ENCODE measurements at places on chromosomes 3 and 15.

DNA sequence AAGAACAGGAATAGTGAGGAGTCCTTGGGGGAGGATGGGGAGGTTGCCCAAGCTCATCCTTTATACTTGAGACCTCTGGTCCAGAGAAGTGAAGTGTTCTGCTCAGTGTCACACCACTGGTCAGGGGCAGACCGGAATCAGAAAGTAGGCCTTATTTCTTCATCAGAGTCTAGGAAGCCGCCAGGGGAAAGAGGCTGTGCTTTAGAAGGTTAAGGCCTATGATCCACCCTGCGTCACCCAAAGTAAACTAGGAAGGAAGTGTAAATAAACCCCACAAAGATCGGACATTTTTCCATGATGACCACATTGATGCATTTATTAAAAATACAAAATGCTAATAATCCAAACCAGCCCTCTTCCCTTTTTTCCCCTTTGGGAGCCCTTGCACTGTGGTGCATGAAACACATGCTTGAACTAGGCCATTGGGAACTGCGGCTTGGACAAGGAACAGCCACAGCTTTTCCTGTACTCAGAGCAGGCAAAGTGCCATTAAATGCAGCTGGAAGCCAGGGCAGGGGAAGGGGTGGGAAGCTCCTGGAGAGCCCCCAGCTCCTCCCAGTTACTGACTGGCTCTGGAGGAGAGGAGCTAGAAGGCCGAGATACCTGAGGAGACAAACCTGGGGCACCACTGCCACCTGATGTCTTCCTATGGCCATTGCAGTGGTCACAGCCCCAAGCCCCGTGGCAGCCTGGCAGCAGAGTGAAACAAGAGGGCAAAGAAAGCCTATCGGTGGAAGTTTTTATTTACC lies 37.0 kb downstream of the CDC25A start:
- peak; percentile 80 for DNase-seq

- no peak for DNase-seq
These were observed 40.5 kb downstream of the SEMA3G start for GRCh38 chr3:52404391-52404790.

GRCh38 chr15:66702787-66703539 lies 927 bp downstream of the SMAD6 start:
- no peak for DNase-seq

GRCh38 chr3:121677141-121677540 lies 16.4 kb upstream of the HCLS1 start:
- no peak for DNase-seq

DNA sequence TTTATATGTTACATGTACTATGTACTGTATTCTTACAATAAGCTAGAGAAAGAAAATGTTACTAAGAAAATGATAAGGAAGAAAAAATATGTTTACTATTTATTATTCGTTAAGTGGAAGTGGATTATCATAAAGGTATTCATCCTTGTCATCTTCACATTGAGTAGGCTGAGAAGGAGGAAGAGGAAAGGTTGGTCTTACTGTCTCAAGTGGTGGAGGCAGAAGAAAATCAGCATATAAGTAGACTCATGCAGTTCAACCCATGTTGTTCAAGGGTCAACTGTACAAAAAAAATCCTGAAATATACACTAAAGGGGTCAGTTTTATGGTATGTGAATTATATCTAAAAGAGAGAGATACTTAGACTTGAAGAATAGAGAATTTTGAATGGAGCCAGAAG lies 5.7 kb downstream of the HMG20A start:
- no peak for DNase-seq

GRCh38 chr3:123971406-123971805 lies 10.4 kb upstream of the CCDC14 start:
- DNase-seq: peak; percentile 76

- DNase-seq: no peak
These were observed 15.1 kb upstream of the GPR171 start for GRCh38 chr3:151218136-151218535.

DNA sequence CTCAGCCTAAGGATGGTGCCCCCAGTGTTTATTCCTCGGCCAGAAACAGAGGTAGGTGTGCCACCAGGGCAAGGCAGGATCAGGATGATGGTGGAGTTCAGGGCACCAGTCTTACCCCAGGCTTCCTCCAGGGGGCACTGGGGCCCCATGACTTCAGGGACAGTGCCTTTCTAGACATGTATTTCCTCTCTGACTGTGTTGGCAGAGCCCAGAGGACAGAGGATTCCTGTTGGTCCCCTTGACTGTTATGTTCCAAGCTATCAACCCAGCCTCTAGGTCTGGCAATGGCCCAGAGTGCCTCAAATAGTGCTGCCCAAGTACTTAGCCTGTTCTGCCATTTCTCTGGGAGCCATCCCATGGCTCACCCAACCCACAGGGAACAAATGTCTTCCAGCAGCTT lies 2.8 kb downstream of the HEMK1 start:
- DNase-seq: peak; percentile 69

GRCh38 chr3:195754906-195755305 lies 34.1 kb downstream of the MUC20 start:
- no peak for DNase-seq

DNA sequence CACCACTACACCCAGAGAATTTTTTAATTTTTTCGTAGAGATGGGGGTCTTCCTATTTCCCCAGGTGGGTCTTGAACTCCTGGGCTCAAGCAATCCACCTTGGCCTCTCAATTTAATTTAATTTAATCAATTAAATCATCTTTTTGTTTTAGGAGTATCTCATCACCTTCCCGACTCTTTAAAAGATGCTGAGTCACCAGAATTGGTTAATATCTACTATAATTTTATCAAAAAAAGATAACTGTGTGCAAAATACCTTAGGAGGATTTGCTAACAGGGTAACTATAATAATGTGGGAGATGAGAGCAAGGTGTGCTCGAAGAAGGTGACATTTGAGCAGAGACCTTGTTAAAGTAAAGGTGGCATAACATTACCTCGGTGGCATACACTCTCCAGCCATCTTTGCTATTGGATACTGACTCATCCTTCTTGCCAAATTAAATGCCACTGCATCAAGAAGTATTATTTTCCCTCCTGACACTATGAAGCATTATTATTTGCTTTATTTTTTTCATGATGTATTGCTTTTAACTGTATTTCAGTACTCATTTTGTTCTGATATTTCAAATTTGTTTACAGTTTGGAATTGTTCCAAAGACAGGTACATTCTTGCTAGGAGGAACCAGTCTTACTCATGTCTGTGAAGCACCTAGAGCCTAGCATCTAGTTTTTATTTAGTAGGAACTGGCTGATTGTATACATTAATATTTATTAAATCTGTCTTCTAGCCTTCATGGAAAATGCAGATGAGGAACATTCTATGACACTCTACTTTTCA lies 200.7 kb downstream of the MBNL1 start:
- DNase-seq: no peak

DNA sequence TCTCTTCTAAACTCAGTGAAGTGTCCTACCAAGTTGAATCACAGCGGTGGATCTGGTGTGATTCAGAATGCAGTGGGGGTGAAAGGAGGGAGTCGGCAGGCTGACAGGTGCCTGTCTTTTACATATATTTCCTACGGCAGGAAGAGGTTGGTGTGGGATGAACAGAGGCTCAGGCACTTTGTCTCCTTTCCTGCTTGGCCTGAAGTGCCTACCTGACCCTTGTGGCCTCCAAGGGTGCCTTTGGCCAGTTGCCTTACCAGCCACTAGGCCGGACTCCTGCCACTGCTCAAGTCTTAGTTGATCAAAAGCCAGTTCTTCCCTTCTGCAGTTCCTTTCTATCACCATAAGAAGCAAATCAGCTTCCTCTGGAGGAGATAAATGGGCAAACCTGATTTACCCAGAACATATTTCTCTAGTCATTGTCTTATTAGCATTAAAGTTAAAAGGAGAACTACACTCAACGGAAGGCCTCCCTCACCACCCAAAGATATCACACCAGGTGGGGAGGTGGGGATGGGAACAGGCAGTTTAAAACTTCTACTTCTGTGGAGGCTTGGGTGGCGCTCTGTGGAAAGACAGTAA lies 52.1 kb downstream of the CRTC3 start:
- no peak for DNase-seq

- no peak for DNase-seq
These were observed 22.1 kb downstream of the SNTN start for GRCh38 chr3:63674586-63674985.

GRCh38 chr3:157475921-157476414 lies 27.2 kb downstream of the VEPH1 start:
- peak; percentile 58 for DNase-seq

- DNase-seq: no peak
These were observed 53.5 kb downstream of the PLXNA1 start for GRCh38 chr3:127036209-127037020.

DNA sequence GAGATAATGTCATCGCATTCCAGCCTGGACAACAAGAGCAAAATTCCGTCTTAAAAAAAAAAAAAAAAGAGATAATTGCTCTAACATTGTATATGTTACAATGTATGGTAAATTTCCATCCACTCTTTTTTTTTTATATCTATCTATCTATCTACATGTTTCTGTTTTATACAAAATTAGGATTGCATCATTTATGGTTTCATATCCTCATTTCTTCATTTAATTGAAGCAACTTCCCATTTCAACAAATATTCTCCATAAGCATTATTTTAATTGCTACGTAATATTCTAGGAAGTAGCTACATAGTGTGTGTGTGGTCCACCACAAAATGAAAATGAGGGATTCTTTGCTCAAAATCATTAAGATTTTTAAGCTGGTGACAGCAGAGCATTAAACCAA lies 18.4 kb downstream of the RBP1 start:
- DNase-seq: no peak

- DNase-seq: no peak
These were observed 145.1 kb downstream of the TP63 start for GRCh38 chr3:189776149-189776824.

DNA sequence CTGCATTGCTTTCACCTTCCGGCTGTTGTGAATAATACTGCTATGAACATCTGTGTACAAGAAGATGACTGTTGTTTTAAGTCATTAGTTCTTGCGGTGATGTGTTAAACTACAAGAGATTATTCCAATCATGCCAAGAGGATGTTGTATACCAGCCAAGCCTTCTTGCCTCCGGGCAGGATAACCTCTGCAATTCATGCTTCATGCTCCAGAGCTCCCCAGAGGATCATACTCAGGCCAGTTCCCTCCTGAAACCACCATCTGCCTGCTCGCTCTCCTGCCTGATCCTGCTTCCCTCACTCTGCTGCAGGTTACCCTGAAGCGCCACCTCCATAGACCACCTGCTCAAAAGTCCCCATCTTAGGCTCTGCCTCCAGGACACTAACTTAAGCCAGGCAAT lies 187.1 kb upstream of the PROK2 start:
- no peak for DNase-seq

- DNase-seq: no peak
These were observed 220.7 kb downstream of the GBE1 start for GRCh38 chr3:81540787-81541186.

DNA sequence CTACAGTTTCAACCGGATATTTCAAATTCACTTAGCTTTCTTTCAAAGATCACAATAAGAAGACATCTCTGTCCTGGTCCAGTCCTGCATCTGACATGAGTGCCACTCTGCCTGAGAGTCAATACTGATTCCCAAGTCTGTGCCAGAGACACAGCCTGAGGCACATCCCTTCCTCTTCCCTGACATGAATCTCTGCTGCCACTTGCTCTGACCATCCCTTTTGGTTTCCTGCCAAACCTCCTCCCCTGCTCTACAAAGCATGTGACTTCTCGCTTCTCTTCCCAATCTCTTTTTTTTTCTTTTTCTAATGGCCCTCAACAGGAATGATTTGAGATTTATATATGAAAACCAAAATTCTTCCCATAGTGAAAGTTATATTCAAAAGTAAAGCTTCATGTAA lies 117.9 kb downstream of the MECOM start:
- no peak for DNase-seq

- no peak for DNase-seq
These were observed 466.9 kb upstream of the SUCLG2 start for GRCh38 chr3:68121287-68121686.

DNA sequence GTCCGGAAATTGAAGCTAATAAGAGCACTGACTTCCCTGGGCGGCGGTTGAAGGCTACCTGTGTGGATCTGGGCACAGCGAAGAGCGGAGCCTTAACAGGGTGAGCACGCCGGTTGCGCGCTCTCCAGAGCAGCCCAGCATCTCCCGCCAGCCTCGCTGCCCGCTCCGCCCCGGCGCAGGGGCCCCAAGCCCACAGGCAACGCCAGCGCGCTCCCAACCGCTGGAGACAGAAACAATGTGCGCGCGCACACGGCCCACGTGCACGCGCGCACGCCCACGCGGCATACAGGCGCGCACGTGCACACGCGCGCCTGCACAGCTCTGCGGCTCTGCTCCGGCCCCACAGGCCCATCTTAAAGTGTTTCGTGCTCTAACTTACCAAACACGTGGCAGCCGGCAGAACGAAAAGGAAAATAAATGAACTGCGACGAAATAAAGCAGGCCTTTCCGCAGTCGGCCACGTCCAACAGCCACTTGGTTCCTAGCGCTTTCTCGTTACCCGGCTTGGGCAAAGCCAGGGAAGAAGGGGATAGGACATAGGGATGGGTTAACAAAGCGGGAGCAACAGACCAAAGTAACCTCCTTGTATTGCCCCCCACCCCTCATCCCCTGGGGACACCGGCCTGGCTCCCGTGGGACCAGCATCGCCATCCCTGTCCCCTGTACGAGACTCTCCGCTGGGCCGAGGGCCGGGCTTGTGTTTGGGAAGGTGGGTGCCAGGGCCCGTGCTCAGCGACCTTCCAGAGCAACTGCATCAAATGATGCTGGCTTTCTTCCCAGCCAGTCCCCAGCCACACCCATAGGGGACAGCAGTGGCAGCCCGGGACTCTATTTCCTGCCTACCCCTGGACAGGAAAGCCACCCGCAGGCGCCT lies 203.7 kb downstream of the ABHD5 start:
- peak; percentile 69 for DNase-seq

GRCh38 chr3:173762501-173762900 lies 365.0 kb downstream of the NLGN1 start:
- DNase-seq: no peak

- DNase-seq: no peak
These were observed 47.7 kb downstream of the UMPS start for GRCh38 chr3:124777762-124778470.

DNA sequence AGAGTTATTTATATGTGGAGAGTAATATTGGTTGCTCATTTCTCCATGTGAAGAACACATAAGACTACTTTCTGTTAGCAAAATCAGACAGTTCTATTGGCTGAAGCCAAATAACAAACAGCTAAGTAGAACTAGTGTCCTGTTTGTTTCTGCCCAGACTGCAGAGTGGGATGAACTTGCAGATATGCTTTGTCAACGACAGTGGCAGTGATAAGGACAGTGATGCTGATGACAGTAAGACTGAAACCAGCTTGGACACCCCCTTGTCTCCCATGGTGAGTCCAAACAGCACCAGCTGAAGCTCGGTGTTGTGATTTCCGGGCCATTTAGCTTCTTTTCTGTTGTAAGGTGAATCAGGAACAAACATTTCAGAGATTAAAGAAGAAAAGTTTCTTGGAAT lies 102.6 kb upstream of the IL12A start:
- DNase-seq: no peak

- DNase-seq: no peak
These were observed 369.9 kb upstream of the PLSCR5 start for GRCh38 chr3:146975032-146975431.

GRCh38 chr3:172355836-172356235 lies 92.4 kb downstream of the GHSR start:
- peak; percentile 88 for DNase-seq
